ENCODE measurements at places on chromosomes 2 and 18.

DNA sequence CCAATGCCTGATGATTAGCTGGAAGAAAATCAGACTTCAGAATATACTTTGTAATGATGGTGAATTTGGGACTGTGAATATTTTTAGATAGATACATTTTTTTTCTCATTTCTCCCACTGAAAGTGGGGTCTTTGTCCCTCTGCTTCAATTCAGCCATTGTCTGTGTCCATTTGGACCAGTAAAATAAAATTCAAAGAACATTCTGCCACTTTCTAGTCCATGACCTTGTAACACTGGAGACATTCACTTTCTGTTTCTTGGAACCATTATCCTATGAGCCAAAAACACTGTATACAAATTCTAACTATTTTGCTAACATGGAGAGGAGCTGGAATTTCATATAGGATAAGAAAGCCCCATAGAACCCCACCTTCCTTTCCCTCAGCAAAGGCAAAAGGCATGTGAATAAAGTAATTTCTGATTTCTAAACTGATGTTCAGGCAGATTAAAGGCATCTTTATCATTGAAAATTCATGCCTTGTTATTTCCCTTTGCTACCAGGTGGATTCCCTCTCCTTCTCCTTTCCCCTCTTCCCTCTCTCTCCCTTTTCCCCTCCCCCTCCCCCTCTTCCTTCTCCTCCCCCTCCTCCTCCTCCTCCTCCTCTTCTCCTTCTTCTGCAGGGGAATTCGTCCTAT is 2010.4 kb upstream of the LRRTM1 start:
- DNase-seq, result no peak

DNA sequence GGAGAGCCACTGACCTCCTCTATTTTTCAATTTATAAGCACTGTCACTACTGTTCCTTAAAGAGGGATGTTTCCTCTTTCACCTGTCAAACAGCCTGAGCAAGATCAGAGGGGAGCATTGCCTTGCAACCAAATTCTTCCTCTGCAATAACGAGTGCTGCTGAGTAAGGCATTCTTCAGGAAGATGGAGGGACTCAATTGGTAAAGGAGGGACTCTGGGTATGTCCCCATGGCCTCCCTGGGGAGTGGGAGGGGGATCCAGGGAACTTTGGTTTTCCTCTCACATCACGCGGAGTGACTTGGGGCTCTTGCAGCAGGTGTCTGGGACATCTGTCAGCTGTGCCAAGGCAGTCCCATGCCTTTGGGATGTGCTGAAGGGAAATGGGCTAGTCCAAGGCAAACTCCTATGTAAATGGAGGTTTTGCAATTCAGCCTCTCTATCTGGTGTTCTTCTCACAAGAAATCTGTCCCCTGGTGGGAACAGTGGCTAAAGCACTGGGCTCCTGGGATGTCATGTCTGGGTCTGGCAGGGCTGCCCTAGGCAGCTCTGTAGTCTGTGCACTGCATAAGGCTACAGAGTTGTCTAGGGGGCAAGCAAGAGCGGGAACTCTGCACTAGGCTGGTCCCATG is 14.4 kb upstream of the HES6 start:
- no peak for DNase-seq

DNA sequence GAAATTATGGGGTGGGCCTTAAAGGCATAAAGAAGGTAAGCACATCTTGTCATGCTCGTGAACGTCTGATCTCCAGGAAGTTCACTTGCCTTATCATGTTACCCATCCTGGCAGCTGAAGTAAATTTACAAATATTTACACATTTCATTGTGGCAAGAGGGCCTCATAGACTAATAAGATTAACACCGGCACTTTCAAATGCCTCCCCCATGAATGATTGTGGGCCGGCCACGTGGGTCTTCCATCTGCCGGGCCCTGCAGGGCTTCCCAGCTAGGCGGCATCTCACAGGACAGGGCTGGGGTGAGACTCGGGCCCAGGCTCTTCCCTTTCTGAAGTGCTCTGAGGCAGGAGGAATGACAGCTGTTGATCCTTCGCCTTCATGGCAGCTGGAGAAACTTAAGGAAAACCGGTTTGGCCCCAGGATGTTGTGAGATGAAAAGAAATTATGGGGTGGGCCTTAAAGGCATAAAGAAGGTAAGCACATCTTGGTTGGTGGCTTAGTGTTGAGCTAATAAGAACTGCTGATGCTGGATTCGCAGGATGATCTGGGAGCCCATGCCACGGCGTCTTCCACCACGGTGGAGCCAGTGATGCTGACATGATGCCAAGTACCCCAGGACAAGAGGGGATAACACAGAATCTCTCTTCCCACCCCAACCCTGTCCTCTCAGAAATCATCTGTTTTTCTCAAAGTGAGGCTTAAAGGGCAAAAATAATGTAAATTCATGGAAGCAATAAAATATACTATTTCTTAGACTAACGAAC is 176.3 kb downstream of the SEPTIN10 start:
- DNase-seq, result no peak

- no peak for DNase-seq
These were observed 10.4 kb upstream of the ARID5A start for GRCh38 chr2:96526101-96526591.

GRCh38 chr2:197710424-197711042 is 5.4 kb downstream of the MARS2 start:
- peak; percentile 34 for DNase-seq

GRCh38 chr2:101677658-101678057 is 19.8 kb upstream of the MAP4K4 start:
- DNase-seq, result no peak

DNA sequence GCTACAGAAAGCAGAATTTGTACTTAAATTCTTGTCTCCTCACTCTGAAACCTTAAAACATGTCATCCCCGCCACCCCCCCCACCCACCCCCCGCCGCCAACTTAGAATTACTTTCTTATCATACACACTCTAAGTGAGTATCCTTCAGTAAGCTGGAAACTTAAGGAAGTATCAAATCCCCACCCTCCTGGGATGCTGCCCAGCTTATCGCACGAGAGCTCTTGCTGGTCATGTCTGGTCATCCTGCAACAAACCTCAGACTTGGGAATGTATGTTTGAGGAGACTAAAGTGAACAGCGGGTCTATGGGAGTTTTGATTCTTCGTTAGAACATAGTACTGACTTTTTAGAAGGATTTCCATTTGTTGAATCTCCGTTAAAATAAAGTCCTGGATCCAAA is 203.3 kb downstream of the PTGR3 start:
- no peak for DNase-seq
